Liver (tissue), 10 donors: ENCODE measurements at places on chromosomes 2 and 18. TPM values are rescaled to one million over a fixed set of nuclear protein-coding genes. Genes with fewer than 3 reads are reported as not detected.

The PTH2R gene
- polyA plus RNA-seq = not detected

The IGFBP2 gene
- polyA plus RNA-seq = 462 TPM

The SKOR2 gene
- polyA plus RNA-seq = not detected

DNA sequence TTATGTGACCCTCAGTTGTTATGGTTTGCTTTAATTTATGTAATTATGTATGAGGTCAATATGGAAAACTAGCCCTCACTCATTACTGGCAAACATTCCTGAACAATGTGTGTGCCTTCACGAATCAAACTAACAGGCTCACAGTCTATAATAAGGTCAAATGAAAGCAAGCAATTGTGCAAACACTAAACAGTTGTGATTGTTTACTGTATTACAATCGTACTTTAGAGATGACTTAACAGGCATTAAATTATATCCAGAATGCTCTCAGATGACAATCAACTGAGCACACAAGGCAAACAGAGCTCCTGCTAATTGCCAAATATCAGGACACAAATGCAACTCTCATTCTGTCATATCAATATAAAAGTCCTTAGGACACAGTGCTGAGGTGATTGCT lies 29.5 kb downstream of the COL5A2 start:
- H3K4me3 ChIP-seq = no peak overlapping the region
- H3K27me3 ChIP-seq = no peaks in the 10 kb centered on the region
- peaks cover 3% of the 10 kb centered on the region for H3K4me1 ChIP-seq
- H3K27ac ChIP-seq = no peak overlapping the region
- DNase-seq = no peak

GRCh38 chr18:1676387-1676786 lies 771.7 kb downstream of the ADCYAP1 start:
- DNase-seq = no peak
- H3K27me3 ChIP-seq = peaks cover 3% of the 10 kb centered on the region
- H3K4me1 ChIP-seq = no peaks in the 10 kb centered on the region
- H3K36me3 ChIP-seq = no peaks in the 10 kb centered on the region

DNA sequence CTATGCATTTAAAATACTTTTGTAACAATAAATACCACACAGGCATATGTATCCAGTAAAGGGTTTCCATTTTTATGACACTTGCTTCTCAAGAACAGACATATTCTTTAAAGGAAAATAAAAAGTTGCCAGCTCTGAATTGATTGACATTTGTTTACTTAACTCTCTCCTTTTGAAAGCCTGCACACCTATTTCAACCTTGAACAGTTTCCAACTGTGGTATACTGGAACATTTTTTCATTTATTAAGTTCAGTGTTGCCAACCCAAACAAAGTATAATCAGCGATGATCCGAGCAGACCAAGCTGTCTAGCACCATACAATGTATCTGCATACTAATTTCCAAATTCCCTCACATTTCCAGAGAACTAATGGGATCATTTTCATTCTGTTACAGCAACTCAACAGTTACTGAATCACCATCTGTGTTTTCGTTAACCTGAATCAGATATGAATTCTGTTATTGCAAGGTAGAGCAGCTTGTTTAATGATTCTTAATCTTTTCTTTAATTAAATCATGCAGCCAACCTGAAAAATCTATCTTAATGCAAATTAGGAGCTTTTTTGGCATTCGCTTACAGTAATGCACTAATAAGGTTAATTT lies 725.5 kb upstream of the ZEB2 start:
- H3K4me1 ChIP-seq = no peaks in the 10 kb centered on the region
- no peak overlapping the region for H3K4me3 ChIP-seq
- no peaks in the 10 kb centered on the region for H3K36me3 ChIP-seq

DNA sequence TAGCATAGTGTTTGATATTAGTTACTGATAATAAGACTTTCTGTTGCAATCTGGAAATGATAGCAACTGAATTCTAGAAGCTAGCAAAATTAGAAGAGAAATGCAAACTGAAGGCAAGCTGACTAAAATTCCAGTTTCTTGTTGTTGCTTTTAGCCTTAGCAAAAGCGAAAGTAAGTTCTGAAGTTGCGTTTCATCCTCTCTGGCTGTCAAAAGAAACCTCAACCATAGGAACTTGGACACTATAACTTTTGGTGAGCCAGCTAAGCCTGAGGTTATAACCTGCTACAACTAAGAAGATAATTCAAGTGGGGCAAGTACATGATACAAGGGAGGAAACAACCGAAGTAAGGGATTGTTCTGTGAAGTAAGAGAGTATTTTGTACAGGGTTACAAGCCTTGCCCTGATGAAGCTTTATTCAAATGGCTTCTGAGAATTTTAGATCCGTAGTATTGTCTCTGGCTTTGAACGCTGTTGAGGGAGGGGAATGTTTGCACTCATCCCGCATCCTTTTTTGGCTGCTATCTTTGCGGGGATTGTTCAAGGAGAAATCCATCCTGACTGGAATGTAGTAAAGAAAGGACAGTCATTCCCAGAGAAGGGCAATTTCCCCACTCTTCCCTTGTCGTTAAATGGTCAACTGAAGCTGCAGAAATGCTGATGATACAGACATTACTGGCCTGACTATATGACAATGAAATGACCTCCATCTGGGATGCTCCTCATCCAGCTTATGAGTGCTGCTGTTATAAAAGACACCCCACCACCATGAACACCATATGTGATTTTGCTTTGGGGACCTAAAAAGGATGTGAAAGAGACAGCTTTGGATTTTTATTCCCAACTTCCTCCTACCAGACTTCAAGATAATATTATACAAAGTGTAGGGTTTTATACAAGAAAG lies 7.0 kb upstream of the TMX3 start:
- no peaks in the 10 kb centered on the region for H3K4me1 ChIP-seq
- DNase-seq = no peak
- H3K4me3 ChIP-seq = peak overlapping the region; percentile 3
- H3K27ac ChIP-seq = no peak overlapping the region

DNA sequence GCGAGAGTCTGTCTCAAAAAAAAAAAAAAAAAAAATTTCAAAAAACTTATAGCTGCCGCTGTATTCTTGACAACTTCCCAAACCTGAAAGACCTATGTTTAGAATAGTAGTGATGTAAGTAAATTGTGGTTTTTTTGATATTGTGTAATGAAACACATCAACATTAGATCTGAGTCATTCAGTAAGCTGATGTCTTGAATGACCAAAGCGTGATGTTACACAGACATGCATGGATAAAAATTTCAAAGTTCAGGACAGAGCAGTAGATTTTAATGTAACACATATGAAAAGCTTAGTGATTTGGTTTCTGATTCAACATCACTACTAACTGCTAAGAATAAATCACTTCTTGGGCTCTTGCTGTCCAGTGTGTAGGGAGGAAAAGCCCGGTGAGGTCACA lies 69.3 kb upstream of the MEX3C start:
- no peak overlapping the region for H3K27ac ChIP-seq
- no peaks in the 10 kb centered on the region for H3K4me1 ChIP-seq
- no peaks in the 10 kb centered on the region for H3K27me3 ChIP-seq

- no peaks in the 10 kb centered on the region for H3K36me3 ChIP-seq
- no peaks in the 10 kb centered on the region for H3K4me1 ChIP-seq
- no peak for DNase-seq
These were observed 891.8 kb downstream of the DSC3 start for GRCh38 chr18:30150586-30151250.

GRCh38 chr2:23620841-23621341 lies 235.9 kb downstream of the KLHL29 start:
- H3K36me3 ChIP-seq = no peaks in the 10 kb centered on the region
- no peaks in the 10 kb centered on the region for H3K27me3 ChIP-seq
- DNase-seq = no peak
- no peak overlapping the region for H3K4me3 ChIP-seq
- no peak overlapping the region for H3K27ac ChIP-seq
